Left renal cortex interstitium (tissue), 4 donors: ENCODE measurements at places on chromosomes 2 and 18.

GRCh38 chr2:8636041-8636491 is 45.8 kb upstream of the ID2 start:
- DNase-seq = no peak

GRCh38 chr18:32707147-32707546 is 65.7 kb downstream of the KLHL14 start:
- DNase-seq = no peak

DNA sequence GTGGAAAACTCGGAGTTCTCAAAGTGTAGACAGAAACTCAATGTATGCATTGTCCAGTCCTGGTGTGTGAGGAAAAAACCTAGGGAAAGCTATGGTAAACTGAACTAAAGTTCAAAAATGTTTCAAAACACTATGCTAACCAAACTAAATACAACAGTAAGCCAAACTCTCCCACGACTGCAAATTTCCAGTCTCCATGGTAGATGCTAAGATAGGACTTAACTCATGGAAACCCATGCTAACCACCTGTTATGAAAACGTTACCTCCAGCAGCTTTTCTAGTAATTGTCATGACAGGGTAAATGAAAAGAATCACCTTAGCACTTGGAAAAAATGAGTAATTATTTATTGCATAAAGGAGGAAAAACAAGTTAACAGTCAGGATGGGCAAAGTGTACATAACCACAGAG is 135.7 kb upstream of the EPC2 start:
- no peak for DNase-seq

- no peak for DNase-seq
These were observed 168.9 kb upstream of the RMP24 start for GRCh38 chr18:35803551-35803950.

GRCh38 chr18:46096651-46097300 is 1.3 kb downstream of the ATP5F1A start:
- DNase-seq = no peak

DNA sequence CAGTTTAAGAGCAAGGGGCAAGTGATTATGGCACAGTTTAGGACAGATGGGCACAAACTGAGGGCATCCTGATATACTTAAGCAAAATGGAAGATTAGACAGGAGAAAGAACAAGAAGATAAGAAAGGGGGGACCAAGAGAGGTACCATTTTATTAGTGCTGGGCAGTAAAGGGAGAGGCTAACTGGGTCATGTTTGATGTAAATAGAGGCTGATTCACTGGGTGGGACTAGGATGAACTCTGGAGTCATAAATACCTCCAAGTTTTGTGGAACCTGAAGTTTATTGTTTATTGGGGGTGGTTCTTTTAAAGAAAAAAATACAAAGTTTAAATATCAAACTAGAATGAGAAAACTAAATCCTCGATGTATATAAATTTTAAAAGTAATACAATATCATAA is 1067.2 kb upstream of the GYPC start:
- DNase-seq = no peak

DNA sequence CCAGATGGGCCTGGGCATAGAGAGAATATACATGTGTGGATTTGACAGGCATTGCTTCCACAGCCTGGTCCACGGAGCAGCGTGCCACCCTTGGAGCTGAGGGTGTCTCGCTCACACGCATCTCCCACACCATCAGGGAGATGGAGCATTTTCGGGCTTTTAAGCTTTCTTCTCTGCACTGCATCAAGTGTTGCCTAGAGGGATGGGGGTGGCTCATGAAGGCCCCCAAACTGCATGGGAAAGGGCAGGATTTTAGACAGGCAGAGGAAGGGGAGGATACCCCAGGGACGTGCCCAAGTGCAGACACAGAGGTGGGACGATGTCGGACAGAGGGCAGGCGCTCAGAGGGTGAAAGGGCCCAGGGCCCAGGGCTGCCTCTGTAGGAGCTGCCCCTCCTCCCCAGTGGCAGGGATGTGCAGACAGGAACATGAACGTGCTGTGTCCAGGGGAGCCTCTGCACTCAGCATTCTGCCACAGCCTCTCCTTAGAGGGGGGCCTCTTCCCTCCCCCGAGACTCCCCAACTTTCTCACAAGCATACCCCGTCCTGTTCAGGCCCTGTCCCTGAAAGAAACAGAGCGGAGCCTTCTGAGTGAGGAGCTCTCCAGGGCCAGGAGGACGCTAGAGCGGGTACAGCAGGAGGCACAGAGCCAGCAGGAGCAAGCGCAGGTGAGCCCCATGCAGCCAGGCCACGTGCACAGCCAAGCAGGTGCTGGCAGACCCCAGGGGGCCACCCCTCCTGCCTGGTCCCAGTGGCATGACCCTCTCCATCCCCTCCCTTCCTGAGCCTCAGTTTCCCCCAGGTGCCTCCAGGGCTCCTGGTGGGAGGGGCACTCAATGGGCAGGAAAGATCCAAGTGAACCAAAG is 42.9 kb upstream of the SNED1 start:
- no peak for DNase-seq

- DNase-seq = no peak
These were observed 62.5 kb downstream of the MEP1B start for GRCh38 chr18:32252141-32252860.

GRCh38 chr2:190378880-190379237 is 29.3 kb upstream of the MFSD6 start:
- no peak for DNase-seq

DNA sequence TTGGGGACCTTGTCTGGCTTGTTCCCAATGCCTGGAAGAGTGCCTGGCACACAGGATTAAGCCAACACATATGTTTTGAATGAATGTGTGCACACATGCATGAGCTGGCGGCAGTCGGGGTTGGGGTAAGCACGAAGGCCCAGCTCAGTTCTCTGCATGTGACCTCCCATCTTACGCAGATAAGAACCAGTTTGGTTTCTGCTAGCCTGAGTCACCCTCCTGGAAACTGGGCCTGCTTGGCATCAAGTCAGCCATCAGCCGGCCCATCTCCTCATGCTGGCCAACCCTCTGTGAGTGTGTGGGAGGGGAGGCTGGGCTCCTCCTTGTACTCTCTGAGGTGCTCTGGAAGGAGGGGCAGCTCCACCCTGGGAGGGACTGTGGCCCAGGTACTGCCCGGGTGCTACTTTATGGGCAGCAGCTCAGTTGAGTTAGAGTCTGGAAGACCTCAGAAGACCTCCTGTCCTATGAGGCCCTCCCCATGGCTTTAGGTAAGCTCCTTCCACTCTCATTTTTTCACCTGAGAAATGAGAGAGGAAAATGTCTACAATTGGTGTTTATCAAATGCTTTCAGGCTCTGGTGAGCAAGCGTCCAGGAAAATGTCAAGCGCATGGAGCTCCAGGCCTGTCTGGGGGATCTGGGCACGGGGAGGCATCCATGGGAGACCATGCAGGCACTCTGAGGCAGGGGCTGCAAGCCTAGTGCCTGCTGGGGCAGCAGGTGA is 9.7 kb upstream of the IL1RN start:
- no peak for DNase-seq

GRCh38 chr2:227816507-227817294 is 3.1 kb downstream of the CCL20 start:
- DNase-seq = no peak

DNA sequence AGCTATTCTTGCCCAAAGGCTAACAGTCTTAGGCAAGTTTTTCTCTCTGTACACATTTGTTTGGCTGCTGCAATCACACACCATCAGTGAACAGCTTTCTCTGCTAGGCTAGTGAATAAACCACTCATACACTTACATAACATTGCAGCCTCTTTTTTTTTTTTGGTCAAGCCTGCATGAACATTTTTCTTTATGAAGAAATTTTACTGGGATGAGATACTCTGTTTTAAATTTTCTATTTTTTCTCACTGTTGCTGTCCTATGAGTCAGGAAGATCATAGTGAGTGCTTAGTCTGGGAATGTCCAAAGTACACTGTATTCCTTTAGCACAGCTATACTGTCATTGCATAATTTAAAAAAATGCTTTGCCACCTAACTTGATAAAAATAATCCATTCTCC is 58.5 kb downstream of the ROCK1 start:
- DNase-seq = no peak

DNA sequence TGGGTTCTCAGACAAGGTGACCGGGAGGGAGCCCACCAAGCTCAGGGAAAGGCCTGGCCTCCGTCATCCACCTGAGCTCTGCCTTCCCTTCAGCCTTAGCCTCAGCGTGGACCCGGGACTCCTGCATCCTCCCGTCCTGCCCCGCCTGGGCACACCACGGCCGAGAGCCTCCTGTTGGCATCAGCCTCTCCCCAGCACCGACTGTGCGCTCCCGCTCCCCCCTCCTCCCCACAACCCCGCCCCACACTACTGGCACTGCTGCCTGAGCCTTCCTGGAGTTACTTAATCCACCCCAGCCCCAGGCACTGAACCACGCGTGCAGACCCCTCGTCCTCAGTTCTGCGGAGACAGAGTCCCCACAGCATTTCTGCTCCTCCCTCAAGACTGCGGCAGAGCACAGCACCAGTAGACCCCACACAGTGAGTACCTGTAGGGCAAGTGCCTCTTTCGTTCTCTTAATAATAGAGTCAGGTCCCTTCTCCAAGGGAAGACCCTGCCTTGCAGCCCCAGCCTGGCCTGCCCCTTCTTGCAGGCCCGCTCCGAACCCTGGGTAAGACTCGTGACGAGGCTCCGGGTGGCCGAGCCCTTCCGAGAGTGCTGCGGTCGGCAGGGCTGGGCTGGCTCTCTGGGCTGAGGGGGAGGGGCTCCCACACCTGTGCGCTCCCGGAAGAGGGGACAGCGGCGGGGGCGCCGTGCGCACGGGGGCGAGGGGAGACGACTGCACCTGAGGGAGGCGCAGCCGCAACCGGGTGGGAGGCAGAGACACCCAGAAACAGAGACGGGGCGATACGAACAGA is at the start of gene AMER3:
Gene AMER3, plus strand, starts transcription at position 285 of the 797 bp plus-strand sequence. CDS start 6,533 bp downstream, outside the sequence.
- DNase-seq = peak; percentile 24

- peak; percentile 54 for DNase-seq
These were observed 14.3 kb upstream of the CD28 start for GRCh38 chr2:203692031-203692710.

DNA sequence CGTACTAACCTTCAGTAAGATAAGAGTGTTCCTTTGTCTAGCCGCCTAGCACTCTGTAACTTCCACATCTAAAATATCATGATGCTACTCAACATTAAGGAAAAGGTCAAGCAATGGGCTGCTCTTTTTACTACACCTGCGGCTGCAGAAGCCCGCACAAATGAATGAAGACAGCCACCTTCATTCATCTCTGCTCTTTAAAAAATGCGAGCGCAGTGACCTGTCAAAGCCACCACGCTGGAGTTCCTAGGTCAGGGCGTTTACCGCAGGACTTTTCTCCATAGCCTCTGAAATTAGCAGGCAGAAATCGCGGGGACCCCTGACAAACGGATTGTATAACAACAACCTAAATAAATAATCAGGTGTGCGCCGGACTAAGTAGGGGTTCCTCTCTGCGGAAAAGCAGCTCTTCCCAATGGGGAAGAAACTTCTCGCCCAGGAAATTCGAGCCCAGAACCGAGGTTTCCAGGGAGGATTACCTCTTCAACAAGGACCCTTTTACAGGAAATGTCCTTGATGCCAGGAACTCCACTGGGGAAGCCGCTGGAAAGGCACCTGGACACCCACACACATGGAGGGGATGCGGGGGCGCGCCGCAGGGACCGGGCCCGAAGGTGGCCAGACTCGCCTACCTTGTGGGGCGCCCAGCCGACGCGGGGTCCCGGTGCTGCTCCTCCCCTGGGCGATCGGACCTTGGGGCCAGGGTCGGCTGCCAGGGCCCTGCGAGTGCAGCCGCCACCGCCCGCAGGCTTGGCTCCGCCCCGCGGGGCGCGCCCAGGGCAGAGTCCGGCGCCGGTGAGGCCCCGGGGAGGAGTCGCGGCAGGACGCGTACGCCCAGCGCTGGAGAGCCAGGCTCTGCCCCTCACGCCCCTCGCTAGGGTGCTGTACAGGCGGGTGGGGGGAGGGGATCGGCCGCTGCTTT is at the start of gene CCDC68:
Gene CCDC68, minus strand, starts transcription at position 758 of the 922 bp plus-strand sequence. CDS start 16,670 bp downstream, outside the sequence.
- DNase-seq = no peak

GRCh38 chr2:237602409-237602808 is 11.9 kb upstream of the RAB17 start:
- DNase-seq = no peak

DNA sequence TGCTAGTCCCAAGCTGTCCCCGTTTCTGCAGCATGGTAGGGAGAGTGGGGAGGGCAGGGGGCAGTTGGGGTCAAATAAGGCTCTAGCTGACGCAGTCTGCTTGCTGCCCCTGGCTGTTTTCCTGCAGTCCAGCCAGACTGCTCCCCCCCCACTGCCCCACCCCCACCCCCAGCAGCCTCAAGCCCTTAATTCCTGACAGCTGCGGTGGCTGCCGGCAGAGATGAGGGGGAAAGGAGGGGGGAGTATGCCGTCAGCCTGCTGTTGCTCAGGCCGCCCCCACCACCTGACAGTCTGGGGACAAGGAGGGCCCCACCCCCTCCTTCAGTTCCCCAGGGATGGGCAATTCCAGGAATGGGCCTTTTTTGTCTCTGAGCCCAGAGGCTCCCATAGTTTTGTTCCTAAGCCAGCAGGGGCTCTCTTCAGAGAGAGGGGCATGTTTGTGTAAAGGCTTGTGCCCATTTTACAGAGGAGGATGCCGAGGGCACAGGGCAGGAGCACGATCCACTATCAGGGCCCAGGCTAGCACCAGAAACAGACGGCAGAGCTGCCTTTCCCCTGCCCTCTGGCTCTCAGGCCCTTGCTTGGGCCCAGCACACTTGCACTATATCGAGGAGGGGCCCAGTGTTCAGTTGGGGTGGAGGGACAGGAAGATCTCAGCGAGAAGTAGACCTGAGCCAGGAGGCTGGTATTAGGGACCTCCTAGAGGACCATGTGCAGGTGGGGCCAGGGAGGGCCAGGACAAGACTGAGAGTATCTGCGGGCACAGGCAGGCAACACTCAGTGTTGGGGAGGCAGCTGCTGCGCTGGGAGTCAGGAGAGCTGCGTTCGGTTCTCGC is 1.5 kb upstream of the WNT10A start:
- no peak for DNase-seq

DNA sequence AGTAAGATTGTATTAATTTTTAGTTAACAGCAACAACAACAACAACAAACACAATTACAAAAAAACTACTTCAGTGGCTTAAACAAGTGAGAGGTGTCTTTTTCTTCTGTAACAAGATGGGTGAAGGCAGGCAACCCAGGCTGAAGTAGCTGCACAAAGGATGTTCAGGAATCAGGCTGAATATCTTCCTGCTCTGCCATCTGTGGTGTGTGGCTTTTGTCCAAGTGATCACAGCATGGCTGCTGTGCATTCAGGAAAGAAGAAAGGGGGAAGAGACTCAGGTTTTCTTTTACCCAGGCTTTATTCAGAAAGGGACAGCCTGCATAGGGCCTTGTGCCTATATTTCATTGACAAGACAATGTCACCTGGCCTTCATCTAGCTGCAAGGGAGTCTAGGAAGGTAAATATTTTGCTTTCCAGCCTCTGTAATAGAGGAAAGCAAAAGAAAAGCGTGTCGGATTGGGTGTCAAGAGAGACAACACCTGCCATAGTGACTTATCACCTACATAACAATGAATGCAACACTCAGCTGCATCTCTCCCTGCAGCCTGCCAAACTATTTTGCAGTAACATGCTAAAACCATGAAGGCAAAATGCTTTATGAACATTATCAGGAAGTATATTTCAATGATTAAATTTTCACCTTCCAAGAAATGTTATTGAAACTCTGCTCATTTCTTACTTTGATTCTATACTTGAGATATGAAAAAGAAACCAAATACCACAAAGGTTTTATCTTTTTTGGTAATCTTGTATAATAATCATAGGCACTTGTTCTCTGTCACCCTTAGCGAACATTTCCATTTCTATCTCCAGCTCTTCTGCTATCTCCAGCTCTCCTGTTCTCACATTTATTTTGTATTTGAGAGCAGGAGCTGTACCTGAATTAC is 14.6 kb downstream of the G6PC2 start:
- DNase-seq = no peak

GRCh38 chr2:109312902-109313301 is 183.9 kb downstream of the SH3RF3 start:
- no peak for DNase-seq
